ENCODE measurements at places on chromosomes 7 and 10.
A peak's percentile ranks its signal among the peaks of the same experiment; 100 is the strongest.

DNA sequence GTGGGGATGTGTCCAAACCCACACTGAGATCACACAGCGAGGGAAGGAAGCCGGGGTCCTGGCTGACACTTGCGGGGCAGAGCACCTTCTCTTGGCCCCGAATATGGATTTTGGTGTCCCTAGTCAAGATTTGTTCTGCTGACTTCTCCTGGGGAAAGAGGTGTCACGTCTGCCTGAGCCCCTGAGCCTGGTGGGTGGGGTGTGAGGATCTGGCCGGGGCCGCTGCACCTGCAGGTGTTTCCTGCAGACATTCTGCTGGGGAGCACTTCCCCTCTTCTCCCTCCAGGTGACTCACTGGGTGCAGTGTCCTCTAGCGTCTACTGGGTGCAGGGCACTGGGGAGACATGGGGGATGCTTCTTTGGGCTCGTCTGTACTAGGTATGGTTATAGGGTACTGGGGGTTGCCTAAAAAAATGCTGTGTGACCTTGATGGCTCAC is 99.2 kb downstream of the GRK5 start:
- DNase-seq: peak; percentile 43

DNA sequence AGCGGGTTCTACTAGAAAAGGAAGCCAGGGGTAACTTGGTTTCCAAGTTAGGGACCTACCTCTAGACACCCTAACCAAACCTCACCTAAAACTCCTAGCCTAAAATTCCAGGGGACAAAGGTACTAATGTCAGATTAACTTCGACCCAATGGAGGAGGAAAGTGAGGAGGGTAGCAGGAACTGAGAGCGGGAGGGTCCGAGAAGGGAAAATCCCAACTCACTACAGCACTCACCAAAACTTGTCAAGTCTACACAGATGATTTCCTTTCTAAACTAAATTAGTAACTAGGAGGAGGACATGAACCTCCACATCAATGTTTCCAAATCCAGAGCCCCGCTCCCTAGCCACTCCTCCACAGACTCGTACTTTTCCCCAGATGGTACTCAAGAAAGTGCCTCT is 22.6 kb downstream of the CHCHD3 start:
- DNase-seq: no peak

DNA sequence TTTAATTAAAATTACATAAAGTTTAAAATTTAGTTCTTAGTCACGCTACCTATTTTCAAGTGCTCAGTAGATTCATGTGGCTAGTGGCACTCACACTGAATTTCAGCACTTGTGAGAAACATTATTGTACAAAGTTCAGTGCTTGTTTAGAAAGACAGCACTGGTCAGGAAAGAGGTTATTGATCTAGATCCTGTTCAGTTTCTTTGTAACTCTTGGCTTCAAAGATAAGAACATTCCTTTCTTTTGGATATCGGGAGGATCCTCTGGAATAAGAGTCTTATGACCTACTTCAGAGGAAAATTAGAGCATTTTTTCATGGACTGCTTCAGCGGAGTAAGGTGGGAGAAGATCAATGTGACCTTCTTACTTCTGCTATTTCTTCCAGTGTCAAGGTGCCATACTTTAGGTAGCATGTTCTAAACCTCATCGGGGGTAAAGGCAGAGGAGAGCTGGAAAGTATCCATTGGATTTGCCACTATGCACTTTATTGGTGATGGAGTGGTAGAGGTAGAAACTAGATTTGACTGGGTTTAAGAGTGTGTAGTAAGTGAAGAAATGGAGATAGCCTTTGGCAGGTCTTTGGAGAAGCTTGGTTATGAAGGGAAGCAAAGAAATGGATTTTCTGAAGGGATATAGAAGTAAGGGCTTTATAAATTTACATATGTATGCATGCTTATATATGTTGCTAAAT is 39.9 kb downstream of the PHYHIPL start:
- DNase-seq: no peak

DNA sequence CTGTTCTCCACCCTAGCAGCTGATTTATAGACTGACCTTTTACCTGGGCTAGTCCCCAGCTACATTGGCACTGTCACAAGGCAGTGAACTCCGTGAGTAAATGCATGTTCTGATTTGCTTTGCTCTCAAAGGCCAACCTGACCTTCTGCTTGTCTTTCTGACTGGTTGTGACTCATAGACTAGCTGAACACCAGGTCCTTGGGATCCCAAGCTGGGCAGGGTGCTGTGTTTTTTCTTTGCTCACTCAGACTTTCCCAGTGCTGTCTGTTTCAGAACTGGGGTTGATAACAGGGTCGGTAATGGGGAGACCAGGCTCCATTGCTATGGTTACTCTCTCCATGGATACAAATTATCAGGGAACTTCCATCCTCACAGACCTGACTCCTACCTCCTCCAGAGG is 35.0 kb downstream of the EVX1 start:
- DNase-seq: no peak

DNA sequence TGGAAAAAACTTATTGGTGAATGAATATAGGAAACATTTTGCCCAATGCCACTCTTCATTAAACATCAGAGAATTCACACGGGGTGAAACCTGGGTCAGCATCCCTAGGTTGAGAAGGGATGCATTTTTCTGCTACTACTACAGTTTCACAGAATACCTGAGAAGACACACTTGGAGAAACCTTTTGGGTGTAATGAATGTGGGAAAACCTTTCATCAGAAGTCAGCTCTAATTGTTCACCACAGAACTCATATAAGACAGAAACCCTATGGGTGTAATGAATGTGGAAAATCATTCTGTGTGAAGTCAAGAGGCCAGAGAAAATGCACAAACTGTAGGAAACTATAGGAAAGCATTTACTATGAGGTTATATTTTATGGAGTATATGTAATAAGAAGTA is 24.9 kb downstream of the ZNF37A start:
- no peak for DNase-seq

DNA sequence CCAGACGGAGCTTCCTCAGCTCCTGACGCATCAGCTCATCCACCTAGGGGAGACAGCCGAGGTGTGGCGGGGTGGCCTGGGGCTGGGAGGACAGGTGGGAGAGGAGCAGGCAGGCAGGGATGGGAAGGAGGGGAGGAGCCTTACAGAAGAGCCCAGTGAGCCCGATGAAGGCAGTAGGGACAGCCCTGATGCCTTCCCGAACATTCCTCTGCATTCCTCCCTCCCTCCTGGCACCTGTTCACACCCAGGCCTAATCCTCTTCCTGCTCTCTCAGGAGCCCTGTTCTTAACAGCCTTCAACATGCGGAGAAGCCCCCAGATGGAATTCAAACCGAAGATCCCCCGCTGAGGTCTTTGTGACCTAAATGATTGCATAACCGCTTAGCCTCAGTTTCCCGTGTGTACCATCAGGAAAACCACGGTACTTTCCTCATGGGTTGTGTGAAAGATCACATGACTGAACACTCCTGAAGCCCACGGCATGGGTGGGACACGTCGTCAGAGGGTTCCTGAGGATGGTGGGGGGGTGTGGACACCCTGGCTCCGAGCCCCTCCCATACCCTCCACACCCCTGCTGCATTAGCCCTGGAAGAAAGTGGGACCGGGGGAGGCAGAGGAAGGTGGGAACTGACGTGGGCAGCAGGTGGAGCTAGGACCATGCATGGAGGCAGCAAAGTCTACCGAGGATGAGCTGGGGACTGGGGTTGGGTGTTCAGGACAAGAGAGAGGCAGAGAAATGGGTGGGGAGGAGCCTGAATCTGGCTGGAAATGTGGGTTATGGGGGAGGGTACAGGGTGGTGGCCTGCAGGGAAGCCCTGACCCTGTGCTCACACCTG is 8.8 kb upstream of the ASB10 start:
- DNase-seq: no peak

- no peak for DNase-seq
These were observed 6.4 kb upstream of the NT5C2 start for GRCh38 chr10:103199488-103199887.

DNA sequence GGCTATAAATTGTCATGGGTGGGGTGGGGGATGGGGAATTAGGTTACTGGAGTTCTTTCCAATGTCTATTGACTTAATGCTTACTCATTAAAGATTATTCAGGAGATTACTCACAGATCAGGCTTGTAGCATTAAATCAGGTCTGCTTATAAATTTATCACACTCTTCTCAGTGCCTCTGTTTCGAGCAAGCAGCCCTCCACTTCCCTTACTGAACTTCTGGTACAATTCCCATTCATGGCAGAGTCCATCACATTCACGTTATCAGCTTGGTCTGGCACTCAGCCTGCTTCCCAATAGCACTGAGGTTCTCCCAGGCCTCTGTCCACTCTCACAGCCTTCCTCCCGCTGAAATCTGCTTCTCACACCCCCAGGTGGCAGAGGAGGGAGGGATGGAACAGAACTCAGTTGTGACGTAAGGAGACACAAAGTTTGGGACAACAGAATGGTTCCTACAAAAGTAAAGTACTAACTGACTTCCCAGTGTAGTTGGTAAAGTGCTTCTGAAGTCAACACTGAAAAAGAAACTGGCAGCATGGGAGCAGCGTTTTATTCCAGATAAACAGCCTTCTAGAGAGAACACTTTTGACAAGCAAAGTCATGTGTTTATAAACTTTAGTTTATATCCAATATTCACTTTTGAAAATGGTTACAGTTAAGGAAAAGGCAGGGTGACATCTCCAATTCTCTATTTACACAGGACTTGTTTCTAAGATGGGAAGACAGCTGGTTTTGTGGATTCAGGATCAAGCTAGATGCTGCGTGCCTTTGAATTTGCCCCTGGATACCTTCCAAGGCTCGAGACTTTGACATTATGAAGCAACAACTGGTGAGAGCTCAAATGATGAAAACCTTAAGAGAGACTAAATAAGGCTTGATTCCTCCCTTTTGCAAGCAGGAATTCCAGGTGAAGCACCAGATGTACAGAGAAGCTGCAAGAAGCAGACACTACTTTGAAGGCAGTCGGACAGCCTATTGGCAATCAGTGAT is 81.4 kb downstream of the ATXN7L1 start:
- DNase-seq: no peak

- DNase-seq: no peak
These were observed 567 bp upstream of the CDCA7L start for GRCh38 chr7:21946222-21946709.

DNA sequence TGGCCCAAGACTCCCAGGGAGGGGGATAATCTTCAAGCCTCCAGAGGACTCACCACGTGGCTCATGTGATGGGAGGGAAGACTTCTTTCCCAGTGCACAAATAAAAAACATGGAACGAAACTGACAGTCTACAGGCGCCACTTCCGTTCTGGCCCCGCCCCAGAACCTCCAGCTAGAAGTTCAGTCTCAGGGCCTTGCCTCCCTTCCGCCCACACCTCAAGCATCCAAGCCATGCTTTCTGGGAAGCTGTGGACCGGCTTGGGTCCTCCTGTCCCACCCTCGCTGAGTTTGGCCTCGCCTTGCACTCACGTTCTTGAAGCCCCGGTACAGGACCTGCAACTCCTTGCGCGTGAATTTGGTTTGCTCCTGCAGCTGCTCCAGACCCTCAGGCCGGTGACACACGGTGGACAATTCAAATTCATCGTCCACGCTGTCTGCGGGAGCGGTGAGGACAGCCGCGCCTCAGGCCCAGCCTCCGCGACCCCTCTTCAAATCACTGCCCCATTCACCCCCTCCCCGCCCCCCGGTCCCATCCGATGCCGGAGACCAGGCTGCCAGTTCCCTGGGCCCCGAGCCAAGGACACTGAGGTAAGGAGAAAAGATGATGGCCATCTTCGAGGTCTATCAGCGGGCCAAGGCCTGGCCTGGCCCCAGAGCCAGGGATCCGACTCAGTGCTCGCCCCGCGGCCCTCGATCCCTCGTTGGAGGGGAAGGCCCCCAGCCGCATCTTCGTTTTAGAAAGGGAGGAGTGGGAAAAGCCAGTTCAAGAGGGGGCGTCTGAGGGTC is 10.7 kb upstream of the OGA start:
- DNase-seq: no peak

DNA sequence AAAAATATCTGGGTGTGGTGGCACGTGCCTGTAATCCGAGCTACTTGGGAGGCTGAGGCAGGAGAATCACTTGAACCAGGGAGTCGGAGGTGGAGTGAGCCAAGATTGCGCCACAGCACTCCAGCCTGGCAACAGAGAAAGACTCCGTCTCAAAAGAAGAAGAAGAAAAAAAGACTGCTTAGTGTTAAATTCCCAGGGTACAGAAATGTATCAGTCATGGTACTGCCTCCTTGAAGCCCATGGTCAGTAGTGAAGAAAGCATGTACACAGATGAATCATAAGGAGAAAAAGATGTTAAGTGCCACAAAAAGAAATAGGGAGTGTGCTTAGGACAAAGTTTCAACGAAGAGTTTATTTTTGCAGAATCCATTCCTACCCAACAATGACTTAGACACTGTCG is 62.5 kb upstream of the KMT2E start:
- no peak for DNase-seq

DNA sequence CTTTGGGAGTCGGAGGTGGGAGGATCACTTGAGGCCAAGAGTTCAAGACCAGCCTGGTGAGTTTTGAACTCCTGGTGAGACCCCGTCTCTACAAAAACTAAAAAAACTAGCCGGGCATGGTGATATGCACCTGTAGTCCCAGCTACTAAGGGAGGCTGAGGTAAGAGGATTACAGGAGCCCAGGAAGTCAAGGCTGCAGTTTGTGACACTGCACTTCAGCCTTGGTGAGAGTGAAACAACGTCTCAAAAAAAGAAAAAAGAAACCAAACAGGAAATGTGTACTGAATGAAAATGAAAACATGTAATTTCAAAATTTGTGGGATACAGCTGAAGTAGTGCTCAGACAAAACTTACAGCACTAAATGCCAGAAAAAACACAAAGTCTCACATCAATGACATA is 7.6 kb downstream of the ARHGAP12 start:
- DNase-seq: no peak

DNA sequence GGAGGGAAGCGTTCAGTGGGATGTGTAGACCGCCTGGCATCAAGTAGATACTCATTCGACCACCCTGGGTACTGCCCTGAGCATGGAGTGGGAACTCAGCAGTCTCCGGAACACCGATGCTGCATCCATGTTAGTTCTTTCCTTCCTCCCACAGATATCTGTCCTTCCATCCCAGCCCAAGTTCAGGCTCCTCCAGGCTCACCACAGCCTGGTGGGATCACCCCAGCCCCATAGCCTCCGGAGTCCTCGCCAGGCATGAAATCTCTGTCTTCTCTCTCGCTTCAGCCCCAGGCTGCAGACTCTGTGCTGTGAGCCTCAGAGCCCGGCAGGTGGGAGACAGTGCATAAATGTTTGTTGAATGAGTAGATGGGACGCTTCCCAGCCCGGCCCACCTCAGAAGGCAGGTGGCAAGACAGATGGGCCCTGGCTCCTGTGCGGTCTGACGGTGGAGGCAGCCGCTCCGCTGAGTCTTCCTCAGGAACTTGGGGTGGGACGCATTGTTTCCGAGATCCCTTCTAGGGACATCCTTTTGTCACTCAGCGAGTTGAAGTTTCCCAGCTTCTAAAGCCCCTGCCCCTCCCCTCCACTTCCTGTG is 42.9 kb downstream of the ELFN1 start:
- DNase-seq: no peak

DNA sequence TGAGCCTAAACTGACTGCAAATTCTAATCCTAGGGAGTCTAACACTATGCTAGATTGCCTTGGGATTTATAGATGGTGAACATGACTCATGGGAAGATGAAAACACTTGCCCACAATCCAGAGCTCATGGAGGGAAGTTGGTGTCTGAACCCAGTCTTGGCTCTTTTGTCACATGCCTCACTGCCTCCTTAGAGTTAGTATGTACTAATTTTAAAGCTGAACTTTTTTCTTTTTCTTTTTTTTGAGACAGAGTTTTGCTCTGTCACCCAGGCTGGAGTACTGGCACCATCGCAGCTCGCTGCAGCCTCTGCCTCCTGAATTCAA is 14.4 kb downstream of the MRPL32 start:
- DNase-seq: no peak

GRCh38 chr10:113450046-113450804 is 102.6 kb upstream of the HABP2 start:
- DNase-seq: no peak

Data from stimulated activated CD8-positive, alpha-beta memory T cell treated with anti-CD3 and anti-CD28 coated beads, Interleukin-2, amount 100 ng/mL, for 48 hours (primary cell).